Kidney epithelial cell (primary cell): ENCODE measurements at places on chromosomes 2 and 18. TPM values are rescaled to one million over a fixed set of nuclear protein-coding genes. Genes with fewer than 3 reads are reported as not detected.

The MARCHF7 gene
- total RNA-seq, result 87.6 and 91.7 TPM in 2 replicates

GRCh38 chr2:240423788-240424191 lies 11.7 kb upstream of the GPC1 start:
- no peak for DNase-seq

DNA sequence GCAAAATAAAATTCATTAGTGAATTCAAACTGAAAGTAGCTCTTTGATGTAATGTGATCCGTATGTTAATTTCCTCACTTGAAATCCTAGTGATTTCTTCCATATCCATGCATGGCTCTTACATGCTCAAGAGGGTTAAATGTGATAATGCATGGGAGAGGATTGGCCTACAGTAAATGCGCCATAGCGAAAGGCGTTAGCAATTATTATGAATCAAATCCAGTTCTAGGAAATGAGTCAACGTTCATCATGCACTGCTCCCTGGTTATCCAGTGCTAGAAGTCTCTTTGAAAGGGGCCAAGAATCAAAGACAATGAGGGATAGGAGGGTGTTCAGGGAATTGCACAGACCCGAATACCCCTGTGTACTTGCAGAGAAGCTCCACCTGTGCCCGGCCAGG lies 101.4 kb upstream of the RASGRP3 start:
- DNase-seq, result no peak

The GATA6 gene
- 2.5 TPM in 2 replicates for total RNA-seq

- DNase-seq, result no peak
These were observed 50.2 kb upstream of the SIGLEC15 start for GRCh38 chr18:45775241-45775676.

GRCh38 chr2:50765590-50765989 lies 266.3 kb downstream of the NRXN1 start:
- no peak for DNase-seq

The RPL37A gene
- total RNA-seq, result 2,564 and 2,634 TPM in 2 replicates
